Peyer's patch (tissue), 4 donors: ENCODE measurements at places on chromosomes 11 and 22.

DNA sequence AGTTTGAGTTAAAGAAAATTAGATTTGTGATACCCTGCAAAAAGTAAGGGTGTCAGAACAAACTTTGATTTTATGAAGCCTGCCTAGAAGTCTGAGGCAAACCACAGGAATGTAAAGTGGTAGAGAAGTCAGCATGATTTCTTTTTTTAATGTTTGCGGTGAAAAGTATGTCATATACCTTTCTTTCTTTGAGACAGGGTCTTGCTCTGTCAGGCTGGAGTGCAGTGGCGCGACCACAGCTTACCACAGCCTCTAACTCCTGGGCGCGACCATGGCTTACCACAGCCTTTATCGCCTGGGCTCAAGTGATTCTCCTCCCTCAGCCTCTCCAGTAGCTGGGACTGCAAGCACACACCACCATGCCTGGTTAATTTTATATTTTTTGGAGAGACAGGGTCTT lies 4.7 kb downstream of the API5 start:
- no peak for DNase-seq

DNA sequence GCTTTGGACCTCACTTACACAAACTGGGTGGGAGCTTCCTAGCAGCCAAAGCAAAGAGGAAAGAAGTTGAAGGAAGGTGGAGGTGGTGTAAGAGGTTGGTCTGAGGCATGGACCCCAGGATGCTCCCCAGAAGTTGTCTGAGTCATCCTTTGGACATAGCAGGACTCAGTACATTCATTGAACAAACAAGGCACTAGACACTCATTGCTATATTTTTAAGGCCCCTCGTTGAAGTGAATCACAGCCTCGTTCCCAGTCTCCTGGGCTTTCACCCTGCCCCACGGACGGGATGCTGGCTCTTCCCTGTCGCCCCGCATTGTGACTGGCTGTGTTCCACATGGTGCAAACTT lies 95.9 kb upstream of the FGF3 start:
- no peak for DNase-seq

- no peak for DNase-seq
These were observed 17.6 kb downstream of the PLA2G6 start for GRCh38 chr22:38163844-38164550.

DNA sequence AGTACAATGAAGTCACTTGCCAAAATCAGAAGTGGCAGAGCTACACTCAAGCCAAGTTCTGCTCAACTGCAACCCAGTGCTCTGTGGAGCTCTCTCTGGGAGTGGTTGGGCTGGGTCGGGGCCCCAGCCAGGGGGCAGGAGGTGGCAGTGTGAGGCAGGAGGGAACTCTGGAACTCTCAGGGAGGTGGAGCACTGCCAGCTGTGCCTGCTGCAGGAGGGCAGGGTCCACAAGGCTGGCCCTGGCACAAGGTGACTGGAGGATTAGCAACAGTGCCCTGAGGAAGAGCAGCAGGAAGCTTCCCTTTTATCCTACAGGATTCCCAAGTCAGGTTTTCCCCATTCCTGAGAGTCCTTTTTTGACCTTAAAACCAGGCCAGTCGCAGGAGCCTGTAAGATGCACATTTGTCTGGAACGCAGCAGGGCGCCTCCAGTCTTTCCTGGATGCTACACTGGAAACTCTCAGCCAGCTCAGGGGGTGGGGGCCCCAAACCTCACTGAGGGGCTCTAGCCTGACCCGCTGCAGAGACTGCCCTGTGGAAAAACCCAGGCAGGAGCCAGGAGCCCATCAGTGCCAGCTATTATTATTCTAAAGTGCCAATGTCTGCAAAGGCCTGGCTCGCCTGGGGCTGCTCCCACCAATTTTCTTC lies 31.8 kb downstream of the DKK3 start:
- no peak for DNase-seq
